ENCODE measurements at places on chromosomes 4 and X.

GRCh38 chrX:152876931-152877840, 20.7 kb upstream of the ZNF185 start:
- DNase-seq = no peak

GRCh38 chrX:48665991-48666390, 17.6 kb upstream of the WAS start:
- no peak for DNase-seq

DNA sequence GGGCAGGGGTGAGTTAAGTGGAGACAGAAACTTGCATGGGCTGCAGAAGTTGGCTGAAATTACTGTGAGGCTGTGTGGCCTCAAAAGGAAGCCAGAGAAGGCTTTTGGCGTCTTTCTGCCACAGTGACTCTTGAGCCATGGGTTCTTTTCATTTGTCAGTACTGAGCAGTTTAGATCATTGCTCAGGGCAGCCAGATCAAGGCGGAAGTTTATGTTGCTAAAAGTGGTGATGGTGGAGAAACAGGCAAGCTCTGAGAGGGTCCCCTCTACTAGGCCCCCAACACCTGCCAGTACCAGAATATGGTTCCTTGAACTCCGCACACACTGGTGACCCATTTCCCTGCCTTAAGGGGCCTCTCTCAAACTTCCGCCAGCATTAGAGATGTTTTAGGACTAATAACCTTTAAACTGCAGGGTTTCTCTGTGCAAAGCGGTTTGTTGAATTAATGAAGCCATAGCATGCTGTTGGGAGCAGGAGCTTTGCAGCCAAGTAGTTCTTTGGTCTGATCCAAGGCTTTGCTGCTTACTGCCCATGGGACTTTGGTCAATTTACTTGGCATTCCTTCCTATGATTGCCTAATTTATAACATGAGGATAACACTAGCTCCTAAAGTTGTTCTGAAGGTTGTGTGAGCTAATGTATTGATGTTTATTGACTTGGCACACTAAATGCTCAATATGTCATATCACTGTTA, 34.5 kb downstream of the RNF175 start:
- no peak for DNase-seq

GRCh38 chr4:95956094-95956493, 116.2 kb downstream of the PDHA2 start:
- no peak for DNase-seq

DNA sequence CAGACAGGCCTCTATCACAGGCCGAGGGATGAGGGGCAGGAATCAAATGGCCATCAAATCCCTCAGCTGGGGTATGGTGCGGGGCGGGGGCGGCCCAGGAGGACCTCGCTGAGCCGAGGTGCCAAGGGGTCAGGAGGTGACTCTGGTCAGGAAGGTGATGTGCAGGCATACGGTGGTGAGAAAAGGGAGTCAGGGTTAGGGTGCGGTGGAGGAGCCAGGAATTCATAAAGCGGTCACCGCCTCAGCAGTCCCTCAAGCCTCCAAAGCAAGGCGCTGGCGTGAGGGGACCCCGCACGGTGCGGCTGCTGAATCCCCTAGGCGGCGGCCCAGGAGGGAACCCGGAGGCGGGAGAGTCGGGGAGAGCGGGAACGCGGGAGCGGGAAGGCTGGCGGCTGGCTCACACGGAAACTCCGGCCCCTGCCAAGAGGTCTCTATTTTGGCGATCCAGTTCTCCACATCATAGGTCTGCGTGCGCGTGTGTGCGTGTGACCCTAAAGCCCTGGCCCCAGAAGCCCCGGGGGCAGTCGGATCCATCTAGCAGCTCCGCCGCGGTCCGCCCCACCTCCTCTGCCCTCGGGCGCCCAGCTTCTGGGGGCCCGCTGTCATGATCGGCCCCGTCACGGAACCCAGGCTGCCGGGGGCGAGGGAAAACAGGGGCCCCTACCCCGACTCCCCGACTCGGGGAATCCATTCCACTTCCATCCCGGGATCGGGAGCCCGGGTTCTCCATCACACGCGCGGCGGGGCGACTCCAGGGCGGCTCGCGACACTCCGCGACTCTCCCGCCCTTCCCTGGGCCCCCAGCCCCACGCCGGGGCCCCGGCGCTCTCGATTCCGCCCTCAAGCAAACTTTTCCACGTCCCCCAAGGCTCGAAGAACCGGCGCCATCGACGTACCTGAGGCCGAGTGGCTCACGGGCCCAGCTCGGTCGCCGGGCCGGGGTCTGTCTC, 593 bp downstream of the ELF4 start:
- no peak for DNase-seq

DNA sequence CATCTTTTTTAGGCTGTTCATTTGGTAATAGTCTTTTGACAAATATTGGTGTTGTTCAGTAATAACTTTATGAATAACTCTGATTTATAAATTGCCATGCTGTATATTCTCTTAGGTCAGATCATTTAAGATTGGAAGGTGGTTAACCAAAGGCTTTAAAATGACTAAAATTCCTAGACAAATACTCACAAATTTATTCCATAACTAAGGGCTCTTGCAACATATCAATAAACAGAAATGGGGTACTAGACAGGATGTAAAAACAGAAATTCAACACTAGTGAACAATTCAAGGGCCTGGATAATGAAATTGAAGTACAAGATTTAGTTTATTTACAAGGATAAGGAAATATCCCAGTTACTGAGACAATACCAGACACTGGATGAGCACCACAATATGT, 328.6 kb downstream of the PCDH19 start:
- no peak for DNase-seq

- DNase-seq = no peak
Measured at GRCh38 chr4:188971125-188971524, 831.9 kb downstream of the TRIML1 start.

DNA sequence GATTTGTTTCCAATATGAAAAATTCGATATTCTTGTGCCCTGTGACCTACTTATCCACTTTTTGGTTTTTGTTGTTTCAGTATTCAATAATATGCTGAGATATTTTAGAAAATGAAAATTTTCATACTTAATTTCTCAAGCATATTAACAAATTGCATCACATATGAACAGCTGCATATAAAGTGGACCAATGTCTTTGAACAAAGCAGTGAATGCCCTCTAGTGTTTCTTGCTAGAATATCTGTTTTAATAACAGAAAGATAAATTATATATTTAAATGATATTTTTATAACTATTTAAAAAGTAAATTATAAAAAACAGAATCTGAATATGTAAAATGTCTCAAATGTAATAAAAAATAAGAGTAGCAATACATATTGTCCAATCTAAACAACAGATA, 31.7 kb upstream of the INTU start:
- no peak for DNase-seq

GRCh38 chr4:127203562-127204200, 429.1 kb upstream of the INTU start:
- DNase-seq = no peak

- DNase-seq = no peak
Measured at GRCh38 chr4:111798840-111799239, 346.4 kb upstream of the FAM241A start.

GRCh38 chrX:31251336-31251735, 179.5 kb upstream of the FTHL17 start:
- DNase-seq = no peak

- no peak for DNase-seq
Measured at GRCh38 chrX:137479386-137479785, 86.5 kb upstream of the ZIC3 start.

- DNase-seq = no peak
Measured at GRCh38 chr4:53671757-53672156, 80.5 kb upstream of the LNX1 start.

DNA sequence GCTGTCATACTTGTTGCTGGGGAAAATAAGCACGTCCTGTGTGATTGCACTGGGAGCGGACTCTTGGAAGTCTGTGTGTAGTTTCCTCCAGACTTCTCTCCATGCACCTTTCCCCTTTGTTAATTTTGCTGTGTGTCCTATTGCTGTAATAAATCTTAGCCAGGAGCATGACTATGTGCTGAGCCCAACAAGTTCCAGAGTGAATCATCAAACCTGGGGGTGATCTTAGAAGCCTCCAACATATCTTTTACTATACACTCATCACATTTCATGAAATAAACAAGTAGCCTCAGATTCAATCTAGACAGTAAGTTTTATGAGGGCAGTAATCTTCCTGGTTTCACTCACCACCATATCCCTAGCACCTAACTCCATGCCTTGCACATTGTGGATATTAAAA, 43.3 kb upstream of the FGF13 start:
- DNase-seq = no peak

GRCh38 chrX:101395789-101396188, 5.0 kb downstream of the RPL36A start:
- no peak for DNase-seq

DNA sequence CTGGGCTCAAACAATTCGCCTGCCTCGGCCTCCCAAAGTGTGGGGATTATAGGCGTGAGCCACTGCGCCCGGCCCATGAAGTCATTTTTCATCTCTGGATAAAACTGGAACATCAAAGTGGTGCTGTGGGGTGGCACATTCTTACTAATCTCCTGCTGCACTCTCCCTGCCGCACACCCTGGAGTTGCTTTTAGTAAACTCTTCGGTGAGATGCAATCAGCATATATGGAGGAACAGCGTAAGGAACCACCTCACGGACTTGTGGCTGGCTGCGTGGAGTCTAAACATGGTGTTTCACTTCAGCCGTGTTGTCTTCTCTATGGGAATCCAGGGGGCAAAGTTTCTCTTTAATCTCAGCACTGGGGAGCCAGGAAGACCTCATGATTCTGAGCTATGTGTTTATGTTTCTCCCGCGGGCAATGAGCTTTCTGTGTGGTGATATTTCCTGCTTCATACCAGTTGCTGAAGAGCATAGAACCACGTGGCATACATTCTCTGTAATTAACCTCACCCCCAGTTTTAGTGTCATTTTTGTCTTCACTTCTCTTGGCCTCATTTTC, 2.1 kb upstream of the RHOH start:
- DNase-seq = no peak

DNA sequence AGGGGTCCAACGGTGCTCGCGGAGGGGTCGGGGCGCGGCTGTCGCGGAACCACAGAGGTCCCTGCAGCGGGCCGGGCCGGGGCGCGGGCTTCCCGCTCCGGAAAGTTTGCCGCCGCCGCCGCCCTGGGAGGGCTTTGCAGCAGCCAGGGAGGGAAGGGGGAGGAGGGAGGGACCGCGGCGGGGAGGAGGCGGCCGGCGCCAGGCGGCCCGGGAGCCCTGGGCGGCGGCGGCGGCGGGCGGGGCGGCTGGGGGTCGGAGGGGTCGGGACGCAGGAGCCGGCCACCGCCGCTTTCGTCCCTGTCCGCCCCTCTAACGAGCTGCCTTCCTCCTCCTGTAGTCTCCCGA, 375 bp downstream of the FGFR3 start:
- no peak for DNase-seq

GRCh38 chr4:79865201-79865597, 207.8 kb downstream of the ANTXR2 start:
- DNase-seq = no peak

DNA sequence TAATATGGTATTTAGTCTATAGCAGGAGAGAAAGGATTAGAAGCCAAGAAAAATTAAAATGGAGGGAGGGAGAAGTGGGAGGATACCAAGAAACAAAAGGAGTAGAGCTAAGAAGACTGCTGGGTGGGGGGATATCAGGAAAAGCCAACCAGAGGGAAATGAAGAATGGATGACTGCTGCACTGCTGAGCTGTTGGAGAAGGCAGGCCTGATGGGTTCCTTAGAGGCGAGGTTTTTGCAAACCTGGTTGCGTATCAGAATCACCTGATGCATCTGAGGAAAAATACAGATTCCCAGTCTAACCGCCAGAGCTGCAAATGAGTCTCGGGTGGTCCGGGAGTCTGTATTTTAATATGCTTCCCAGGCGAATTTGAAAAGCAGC, 1.5 kb downstream of the PGRMC1 start:
- no peak for DNase-seq

GRCh38 chr4:185101354-185101890, 41.6 kb upstream of the SLC25A4 start:
- no peak for DNase-seq

- no peak for DNase-seq
Measured at GRCh38 chr4:28354880-28355656, 1494.4 kb downstream of the STIM2 start.

- no peak for DNase-seq
Measured at GRCh38 chr4:165326831-165327210, 648 bp upstream of the MSMO1 start.

DNA sequence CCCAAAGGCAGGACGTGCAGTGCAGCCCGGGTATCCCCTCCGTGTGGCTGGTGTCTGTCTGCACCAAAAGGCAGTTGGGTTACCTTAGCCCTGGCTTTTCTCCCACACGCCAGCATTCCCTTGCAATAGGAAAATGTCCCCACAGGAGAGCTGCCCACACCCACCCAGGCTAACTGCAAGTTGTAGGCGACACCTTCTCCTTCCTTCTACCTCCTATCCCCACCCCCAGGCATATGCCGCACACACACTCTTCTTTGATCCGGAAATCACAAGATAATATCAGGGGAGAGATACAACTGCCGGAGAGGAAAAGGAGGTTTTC, 444 bp upstream of the APBB2 start:
- DNase-seq = no peak

- DNase-seq = no peak
Measured at GRCh38 chrX:112147206-112147605, 64.6 kb upstream of the TRPC5 start.

- no peak for DNase-seq
Measured at GRCh38 chr4:92433272-92433758, 129.5 kb downstream of the GRID2 start.

DNA sequence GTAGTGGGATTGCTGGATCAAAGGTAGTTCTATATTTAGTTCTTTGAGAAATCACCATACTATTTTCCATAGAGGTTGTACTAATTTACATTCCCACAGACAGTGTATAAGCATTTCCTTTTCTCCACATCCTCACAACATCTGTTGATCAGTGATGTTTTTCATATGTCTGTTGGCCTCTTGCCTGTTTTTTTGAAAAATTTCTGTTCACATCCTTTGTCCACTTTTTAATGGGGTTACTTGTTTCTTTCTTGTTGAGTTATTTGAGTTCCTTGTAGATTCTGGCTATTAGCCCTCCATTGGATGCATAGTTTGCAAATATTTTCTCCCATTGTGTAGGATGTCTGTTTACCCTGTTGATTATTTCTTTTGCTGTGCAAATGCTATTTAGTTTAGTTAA, 72.6 kb downstream of the STOX2 start:
- no peak for DNase-seq

GRCh38 chrX:46278572-46278971, 266.6 kb downstream of the ZNF674 start:
- DNase-seq = no peak

GRCh38 chrX:77060572-77060971, 386.6 kb upstream of the FGF16 start:
- DNase-seq = no peak

- DNase-seq = no peak
Measured at GRCh38 chr4:157600583-157600982, 380.1 kb downstream of the GRIA2 start.

GRCh38 chr4:78971776-78972175, 32.5 kb upstream of the PAQR3 start:
- no peak for DNase-seq

- DNase-seq = no peak
Measured at GRCh38 chr4:6031846-6032245, 13.6 kb upstream of the C4orf50 start.

GRCh38 chrX:134685668-134686067, 27.4 kb upstream of the PLAC1 start:
- no peak for DNase-seq

- no peak for DNase-seq
Measured at GRCh38 chrX:150199803-150200202, 163.3 kb upstream of the MAMLD1 start.

GRCh38 chrX:39438603-39439602, 637.6 kb downstream of the MID1IP1 start:
- DNase-seq = no peak
